ENCODE measurements at places on chromosomes 2 and 18.

DNA sequence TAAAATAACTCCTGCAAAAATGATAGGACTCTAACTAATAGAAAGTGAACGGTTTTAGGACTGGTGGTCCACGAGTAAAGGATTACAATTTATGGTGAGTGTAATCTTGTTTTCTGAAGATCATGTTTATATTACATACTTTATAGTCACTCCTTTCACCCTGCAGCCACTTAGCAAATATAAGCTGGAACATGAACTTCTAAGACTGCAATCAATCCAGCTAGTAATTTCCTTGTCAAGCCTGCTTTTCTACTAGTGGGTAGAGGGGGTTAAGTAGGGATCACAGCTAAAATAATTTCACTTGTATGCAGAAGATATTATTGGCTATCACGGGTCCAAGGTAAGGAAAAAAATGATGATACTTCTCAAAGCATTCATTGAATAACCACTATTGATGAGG is 125.5 kb upstream of the NETO1 start:
- no peak for DNase-seq

GRCh38 chr2:237434866-237435311 is 20.9 kb upstream of the COL6A3 start:
- DNase-seq, result no peak

DNA sequence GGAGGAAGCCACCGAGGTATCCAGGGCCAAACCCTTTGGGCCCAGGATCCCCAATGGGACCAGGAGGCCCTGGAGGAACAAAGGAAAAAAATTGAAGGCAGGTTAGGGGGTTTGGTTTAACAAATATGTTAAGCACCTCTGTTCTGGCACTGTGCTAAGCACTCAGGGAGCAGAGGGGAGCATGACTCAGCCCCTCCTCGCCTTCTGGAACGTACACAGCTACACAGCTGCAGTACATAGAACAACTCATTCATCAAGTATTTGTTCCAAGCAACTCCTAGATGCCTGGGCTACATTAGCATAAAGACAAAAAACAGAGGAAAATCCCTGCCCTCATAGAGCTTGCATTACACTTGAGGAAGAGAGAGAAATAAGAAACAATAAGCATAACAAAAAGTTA is 153.6 kb downstream of the COL4A4 start:
- no peak for DNase-seq

GRCh38 chr2:66301022-66301766 is 133.7 kb upstream of the MEIS1 start:
- DNase-seq, result no peak

DNA sequence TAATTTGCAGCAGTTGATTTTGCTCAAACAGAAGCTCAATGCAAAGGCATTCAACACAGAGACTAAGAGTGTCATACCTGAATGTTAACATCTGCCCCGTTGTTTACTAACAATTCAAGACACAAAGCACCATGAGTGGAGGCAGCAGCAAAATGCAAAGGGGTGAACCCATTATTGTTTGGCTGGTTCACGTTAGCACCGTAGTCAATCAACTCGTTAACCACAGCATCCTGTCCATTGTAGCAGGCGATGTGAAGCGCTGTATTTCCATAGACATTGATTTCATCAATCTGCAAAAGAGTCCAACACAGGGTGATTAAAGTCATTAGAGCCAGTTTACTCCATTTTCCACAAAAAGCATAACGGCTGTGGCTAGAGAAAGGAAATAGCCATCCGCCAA is 189.3 kb downstream of the ANKRD44 start:
- no peak for DNase-seq

DNA sequence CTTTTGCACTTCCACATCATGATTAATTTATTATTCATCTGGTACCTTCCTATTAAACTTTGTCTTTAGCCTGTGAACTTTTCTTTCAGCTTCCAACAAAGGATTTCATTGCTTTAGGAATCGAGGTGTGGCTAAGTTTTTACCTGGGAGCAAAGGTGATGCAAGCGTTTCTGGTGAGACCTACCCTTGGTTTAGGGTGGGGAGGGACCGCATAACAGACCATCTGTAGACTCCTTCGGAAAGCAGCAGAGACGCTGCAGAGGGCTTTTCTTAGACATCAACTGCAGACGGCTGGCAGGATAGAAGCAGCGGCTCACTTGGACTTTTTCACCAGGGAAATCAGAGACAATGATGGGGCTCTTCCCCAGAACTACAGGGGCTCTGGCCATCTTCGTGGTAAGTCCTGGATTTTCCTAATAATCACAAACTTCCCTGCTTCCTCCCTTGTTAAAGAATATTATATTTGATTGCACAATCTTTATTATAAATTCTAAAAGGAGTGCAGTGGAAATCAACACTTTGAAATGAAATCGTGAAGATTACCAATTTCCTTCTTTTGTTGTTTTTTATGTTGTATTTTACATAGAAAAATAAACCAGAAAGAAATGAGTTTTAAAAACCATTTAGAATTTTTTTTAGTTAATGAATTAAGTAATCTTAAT is at the start of gene DSG3:
DSG3 (plus strand) TSS at position 212 of the 662 bp plus-strand sequence; CDS start at position 349, 137 bp downstream.
- no peak for DNase-seq

DNA sequence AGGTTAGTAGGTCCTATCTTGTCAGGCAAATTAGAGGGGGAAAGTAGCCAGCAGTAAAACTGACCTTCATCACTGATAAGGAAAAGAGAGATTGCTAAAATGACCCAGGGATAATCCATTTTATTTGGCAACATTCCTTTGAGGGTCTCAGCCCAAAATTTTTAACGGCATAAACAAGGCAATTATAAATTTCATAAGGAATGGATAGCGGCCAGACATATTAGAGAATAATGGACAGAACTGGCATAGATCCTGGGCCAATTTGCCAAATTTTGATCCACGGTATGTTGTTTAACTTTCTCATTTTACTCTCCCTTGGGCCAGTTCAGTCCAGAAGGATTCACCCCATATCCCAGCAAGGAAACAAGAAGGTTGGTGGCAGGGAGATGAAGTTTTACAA is 170.4 kb upstream of the BCL2L11 start:
- DNase-seq, result no peak

- no peak for DNase-seq
Measured at GRCh38 chr2:35962585-35963146, 392.9 kb upstream of the CRIM1 start.

DNA sequence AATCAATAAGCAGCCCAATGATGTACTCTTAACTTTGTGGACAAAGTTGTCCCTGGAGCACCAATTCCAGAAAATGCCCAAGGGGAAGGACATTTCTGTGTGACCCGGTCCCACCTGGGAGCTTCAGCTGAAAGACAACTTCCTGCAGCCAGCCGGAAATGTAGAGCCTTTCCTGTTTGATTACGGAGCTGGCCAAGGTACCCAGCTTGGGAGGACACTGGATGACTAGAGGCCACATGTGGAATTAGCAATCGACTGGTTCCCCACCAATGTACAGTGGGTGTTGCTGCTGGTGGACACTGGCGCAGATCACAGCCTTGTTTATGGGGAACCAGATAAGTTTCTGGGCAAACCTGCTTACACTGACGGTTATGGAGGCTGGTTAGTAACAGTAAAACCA is 53.0 kb upstream of the ZC3H15 start:
- no peak for DNase-seq

DNA sequence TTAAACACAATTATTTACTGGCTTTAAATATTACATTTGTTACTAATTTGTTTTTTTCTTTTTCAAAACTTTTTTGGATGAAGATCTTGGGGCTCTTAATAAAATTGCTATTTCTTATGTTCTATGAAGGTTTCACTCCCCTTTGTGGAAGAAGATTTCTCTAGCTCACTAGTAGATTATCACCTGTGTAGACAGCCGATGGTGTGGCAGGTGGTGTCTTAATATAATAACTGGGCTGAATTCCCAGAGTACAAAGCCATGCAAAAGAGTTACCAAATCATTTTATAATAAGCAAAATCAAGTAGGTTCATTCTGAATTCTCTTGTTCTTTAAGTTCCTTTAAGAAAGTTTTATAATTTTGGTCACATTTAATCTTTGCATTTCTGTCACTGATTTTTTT is 233.7 kb downstream of the CCDC102B start:
- no peak for DNase-seq

GRCh38 chr2:217847115-217847514 is 155.7 kb downstream of the TNS1 start:
- DNase-seq, result no peak
